ENCODE measurements at places on chromosomes 5 and 9.
A peak's percentile ranks its signal among the peaks of the same experiment; 100 is the strongest.

DNA sequence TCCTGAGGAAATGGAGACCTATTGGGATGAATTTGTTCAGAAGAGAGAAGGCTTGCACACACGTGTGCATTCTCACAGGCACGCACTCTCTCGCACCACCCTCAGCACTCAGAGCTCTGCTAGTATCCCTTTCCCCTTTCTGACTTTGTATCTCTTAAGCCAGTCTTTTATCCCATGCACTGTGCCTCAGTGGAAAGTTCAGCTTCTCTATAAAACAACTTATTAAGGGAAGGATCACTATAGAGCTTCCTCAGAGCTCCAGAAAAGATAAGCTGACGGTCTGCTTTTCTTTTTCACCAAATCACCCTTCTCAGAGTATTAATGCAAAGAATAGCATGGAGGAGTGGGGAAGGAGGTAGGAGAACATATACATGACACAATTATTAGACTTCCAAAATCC, 207.8 kb downstream of the ENC1 start:
- no peak for DNase-seq

- no peak for DNase-seq
Measured at GRCh38 chr9:6819112-6819511, 61.3 kb downstream of the KDM4C start.

DNA sequence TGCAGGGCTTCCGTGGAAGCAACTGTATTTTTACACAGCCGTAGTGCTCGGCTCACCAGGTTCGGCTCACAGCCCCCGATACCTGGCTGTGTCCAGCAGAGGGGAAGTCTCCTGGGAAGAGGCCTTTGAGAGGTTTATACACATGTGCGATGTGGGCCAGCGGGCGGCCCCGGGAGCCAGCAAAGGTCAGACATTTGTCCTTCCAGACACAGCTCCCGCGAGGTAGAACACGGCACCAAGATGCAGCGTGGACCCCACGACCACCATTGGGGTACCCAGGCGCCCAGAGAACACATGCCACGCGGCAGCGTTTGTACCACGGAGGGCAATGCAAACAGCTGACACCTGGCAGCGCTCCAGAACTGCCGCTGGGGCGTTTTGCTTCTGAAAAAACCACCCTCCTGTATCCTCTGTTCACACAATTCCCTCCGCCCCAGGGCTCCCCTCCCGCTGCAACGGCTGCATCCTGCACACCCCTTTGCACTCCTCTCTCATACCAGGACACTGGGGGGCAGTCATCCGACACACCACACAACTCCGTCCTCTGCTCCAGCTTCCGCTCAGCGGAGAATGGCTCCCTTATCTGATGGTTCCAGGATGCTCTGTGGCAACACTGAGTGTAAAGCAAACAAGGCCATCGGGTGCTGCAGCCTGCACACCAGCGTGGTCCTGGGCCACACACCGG, 235.3 kb downstream of the SYK start:
- no peak for DNase-seq

DNA sequence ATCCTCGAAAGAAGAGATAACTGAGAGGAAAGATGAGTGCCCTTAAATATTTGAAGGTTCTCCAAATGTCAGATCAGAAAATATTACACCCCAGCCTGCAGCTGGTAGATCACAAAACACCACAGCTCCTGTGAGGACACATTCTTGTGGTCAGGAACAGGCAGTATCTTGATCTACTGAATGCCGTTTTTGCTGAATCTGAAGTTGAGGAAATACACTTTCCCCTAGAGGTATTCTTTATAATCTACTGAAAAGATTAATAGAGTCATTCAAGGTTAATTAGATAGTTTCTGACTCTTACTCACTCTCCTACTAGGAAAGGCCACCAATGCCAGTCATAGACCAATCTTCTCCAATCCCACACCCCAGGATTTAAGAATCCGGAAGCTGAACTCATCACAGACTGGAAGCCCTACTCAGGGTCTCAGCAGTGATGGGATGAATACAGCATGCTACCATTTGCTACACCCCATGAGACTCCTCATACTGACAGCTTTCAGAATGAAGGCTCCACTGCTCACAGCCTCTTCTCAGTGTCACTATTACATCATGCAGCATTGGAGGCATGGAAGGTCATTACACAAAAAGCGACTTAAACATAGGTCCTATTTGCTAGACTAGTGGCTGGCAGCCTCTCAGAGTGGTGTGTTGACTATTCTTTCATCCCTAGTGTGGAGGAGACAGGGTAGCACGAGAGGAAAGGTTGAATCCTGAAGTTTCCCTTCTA, 143.9 kb upstream of the SLC1A3 start:
- no peak for DNase-seq

GRCh38 chr9:4287386-4287785, 12.5 kb downstream of the GLIS3 start:
- no peak for DNase-seq

- DNase-seq, result no peak
Measured at GRCh38 chr5:96112123-96112670, 150.5 kb upstream of the ELL2 start.

GRCh38 chr5:127705120-127705892, 2.1 kb downstream of the CCDC192 start:
- no peak for DNase-seq

GRCh38 chr9:69936427-69936826, 107.2 kb upstream of the MAMDC2 start:
- no peak for DNase-seq

- DNase-seq, result no peak
Measured at GRCh38 chr5:33105521-33105941, 335.2 kb upstream of the TARS1 start.

- no peak for DNase-seq
Measured at GRCh38 chr5:141192110-141192725, at the start of gene PCDHB10. Gene PCDHB10 (plus strand): TSS chr5:141192353. CDS start chr5:141192553, 200 bp downstream.

GRCh38 chr9:5841771-5842573, 9.1 kb upstream of the ERMP1 start:
- DNase-seq, result no peak

DNA sequence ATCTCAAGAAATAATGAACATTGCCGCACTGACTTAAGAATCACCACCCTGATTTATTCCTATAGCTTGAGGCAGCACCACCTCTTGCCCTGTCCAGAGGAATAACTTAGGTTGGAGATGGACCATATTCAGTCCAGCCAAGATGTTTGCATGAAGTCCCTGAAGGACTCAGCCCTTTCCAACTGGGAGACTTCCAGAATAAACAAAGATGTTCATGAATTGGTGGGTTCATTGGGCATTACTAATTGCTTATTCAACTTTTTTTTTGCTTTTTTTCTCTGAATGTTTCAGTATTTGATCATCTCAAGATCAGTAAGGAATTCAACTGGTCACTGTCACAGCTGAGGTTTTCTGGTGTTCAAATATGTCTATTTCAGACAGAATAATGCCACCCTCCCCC, 470.6 kb downstream of the CCDC171 start:
- no peak for DNase-seq

DNA sequence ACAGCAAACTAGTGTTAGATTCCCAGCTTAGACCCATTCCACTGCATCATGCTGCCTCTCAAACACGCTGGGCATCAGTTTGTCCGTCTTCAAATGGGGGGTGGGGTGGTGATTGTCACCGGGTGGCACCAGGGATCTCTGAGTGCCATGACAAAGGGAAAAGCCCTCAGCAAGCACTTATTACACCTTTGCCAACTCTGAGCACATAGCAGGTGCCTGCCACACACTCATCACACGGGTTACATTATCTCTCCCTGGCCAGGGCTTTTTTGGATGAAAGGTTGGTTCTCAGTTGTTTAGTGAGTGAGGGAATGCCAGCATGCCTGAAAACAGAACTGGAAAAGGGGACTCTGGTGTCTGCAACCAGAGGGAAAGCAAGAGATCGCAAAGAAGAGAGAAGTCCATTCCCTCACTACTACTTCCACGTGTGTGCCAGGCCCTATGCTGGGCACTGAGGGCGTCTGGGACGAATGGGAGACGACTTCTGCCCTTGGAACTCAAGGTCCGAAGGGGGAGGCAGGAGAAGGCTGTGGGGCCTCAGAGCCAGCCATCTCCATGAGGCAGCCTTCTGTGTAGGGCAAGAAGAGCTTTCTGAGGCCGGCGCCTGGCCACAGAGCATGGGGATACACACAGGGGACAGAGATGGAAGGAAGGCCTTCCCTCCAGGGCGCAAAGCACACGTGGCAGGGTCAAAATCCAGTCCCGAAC, 48.9 kb downstream of the PAX5 start:
- no peak for DNase-seq

GRCh38 chr9:131161585-131161984, 36.2 kb downstream of the NUP214 start:
- no peak for DNase-seq

- DNase-seq, result no peak
Measured at GRCh38 chr5:151718153-151718552, 31.4 kb upstream of the SPARC start.

GRCh38 chr5:179759581-179760551, 27.2 kb downstream of the MAML1 start:
- peak; percentile 32 for DNase-seq

DNA sequence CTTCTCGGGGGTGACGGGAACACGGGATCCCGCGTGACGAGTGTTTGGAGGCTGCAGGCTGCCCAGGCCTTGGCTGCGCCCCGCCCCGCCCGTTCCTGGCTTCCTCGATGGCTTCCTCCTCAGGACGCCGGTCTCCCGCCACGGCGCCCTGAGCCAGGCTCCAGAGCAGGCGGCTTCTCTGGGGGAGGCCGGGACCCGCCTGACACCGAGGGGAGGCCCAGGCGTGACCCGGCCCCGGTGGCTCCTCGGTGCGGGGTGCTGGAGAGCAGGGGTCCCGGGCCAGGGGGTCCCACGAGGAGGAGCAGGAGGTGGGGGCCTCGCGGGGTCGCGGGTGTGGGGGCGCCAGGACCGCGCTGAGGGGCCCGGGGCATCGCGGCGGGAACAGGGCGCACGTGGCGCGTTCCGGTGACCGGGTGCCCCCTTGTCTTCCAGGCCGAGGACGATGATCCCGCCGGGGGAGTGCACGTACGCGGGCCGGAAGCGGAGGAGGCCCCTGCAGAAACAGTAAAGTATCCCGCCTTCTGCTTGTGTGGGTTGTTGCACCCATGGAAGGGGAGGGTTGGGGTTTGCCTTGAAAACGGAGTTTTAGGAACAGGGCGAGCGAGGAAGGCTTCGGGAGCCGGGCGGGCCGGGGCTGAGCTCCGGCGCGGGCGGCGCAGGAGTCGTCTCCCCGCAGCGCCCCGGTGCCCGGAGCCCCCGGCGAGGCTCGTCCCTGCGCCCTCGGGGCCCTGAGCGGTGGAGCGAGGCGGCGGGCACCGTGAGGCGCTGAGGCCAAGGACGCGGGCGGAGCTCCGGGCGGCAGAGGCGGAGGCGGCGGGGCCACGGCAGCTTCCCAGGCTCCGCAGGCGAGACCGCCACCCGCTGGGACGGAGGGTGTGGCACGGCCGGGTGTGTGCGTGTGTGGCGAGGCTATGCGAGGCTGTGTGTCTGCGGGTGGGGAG, 22.2 kb downstream of the AHRR start:
- DNase-seq, result no peak

- DNase-seq, result no peak
Measured at GRCh38 chr9:98726735-98727134, 18.0 kb upstream of the GABBR2 start.

GRCh38 chr9:110370315-110370714, 32.7 kb upstream of the TXNDC8 start:
- DNase-seq, result no peak

DNA sequence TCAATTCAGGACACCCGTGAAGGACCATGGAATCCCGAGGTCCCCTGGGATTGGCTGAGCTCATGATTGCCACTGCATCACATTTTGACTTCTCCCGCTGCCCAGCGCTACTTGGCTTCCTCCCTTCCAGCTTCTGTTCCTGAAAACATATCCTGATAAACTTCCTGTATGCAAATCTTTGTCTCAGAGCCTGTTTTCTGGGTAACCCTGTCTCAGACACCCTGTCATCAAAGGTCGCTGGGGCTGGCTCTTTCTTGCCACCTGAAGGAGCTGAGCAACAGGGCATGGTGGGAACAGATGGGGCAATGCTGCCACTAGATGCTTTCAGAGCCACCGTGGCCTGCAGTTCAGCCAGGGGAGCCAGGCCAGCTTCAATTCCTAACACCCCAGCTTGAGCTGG, 154.3 kb upstream of the TBC1D2 start:
- no peak for DNase-seq

DNA sequence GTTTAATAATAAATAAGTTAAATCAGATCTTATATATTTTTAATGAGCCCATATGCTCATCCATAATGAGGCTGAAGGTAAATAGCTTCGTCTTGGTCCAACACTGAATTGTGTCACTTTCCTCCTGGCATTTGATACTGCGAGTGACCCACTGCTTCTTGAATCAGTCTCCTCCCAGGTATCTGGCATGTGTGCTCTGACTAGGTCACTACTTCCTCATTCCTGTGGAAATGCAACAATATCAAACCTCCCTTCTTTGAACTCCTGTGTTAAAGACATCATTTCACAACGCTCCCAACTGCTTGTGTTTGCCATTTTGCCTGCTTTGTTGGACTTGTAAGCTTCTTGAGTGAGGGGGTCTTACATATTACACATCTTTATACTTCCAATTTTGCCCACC, 157.7 kb downstream of the SLC24A2 start:
- no peak for DNase-seq

- peak; percentile 75 for DNase-seq
Measured at GRCh38 chr5:37859805-37860204, 20.0 kb upstream of the GDNF start.

DNA sequence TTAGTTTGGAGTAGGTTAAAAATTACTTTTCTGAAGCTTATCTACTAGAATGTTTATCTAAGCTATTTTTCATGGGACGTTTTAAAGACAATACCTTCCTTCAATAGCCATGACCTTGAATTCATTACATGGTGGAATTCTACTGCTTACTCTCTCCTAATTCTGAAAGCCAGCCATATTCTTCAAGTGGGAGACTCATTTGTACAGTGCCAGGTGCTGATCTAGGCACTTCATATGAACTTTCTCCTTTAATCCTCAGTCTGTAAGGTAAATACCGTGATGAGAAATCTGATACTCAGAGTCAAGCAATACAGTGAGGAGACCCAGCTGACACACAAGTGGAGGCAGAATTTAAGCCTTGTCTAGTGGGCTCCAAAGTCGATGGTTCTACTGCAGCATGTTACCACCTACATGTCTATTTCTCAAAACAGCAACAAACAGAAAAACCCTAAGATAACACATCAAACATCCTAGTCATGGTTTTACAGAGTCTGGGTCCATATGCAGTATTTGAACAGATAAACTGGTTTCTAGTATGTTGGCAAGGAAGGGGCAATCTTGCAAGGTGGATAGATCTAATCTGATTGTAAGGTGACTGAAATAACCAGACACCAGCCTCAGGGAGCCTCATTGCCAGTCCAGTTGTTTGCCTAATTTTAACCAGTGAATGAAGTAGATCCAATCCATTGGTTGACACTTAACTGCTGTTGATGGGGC, 243.7 kb downstream of the PIK3R1 start:
- DNase-seq, result no peak
